ENCODE measurements at places on chromosomes 6 and 20.

GRCh38 chr6:71733970-71734899, 152.1 kb upstream of the RIMS1 start:
- H3K27ac ChIP-seq, result no peak overlapping the region
- H3K36me3 ChIP-seq, result no peaks in the 10 kb centered on the region
- H3K4me3 ChIP-seq, result no peak overlapping the region
- DNase-seq, result no peak
- H3K27me3 ChIP-seq, result no peaks in the 10 kb centered on the region

- no peak overlapping the region for H3K27ac ChIP-seq
- H3K4me1 ChIP-seq, result peaks cover 6% of the 10 kb centered on the region
- no peaks in the 10 kb centered on the region for H3K27me3 ChIP-seq
- no peak overlapping the region for H3K4me3 ChIP-seq
- DNase-seq, result no peak
- H3K36me3 ChIP-seq, result no peaks in the 10 kb centered on the region
These were observed 192.6 kb downstream of the NRN1 start for GRCh38 chr6:5814116-5814515.

DNA sequence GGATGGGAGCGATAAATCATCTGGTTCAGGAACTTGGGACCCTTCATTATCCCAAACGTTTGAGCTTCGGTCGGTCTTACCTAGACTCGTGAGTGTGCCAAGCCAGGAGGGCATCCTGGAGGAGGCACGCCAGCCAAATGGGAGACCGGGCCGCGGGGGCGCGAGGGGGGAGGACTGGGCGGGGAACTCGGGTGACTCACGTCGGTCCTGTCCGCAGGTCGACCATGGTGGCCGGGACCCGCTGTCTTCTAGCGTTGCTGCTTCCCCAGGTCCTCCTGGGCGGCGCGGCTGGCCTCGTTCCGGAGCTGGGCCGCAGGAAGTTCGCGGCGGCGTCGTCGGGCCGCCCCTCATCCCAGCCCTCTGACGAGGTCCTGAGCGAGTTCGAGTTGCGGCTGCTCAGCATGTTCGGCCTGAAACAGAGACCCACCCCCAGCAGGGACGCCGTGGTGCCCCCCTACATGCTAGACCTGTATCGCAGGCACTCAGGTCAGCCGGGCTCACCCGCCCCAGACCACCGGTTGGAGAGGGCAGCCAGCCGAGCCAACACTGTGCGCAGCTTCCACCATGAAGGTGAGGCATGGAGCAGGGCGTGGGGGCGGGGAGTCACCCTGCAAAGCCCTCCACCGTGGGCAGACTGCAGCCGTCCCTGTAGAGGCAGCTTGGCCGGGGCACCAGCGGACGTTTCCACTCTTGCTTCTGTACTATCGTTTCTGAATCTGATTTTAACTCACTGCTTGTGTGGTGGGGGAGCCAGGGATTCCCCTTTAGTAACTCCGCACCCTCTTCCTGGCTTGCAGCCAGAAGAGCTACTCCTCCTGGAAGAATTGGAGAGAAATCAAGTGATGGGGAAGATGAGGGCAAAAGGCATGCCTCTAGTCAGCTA, 2.7 kb downstream of the BMP2 start:
- no peaks in the 10 kb centered on the region for H3K36me3 ChIP-seq

DNA sequence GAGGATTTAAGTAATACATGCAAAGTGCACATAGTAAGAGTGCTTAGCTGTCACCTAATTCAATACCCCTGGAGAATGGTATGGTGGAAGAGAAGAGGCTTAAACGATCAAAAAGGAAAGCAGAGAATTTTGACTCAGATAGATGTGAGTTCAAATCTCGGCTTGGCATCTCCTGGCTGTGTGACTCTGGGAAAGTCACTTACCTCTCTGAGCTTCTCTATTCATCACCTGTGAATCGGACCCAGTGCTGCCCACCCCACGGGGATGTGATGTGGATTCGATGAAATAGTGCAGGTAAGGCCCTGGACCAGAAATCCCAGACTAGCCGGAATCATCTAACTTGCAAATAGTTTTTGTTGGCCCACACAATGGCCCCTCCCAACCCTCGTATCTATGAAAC, 1.8 kb upstream of the B4GALT5 start:
- peaks cover 6% of the 10 kb centered on the region for H3K36me3 ChIP-seq
- no peak for DNase-seq
- H3K27ac ChIP-seq, result no peak overlapping the region
- H3K27me3 ChIP-seq, result no peaks in the 10 kb centered on the region
- peaks cover 29% of the 10 kb centered on the region for H3K4me1 ChIP-seq

DNA sequence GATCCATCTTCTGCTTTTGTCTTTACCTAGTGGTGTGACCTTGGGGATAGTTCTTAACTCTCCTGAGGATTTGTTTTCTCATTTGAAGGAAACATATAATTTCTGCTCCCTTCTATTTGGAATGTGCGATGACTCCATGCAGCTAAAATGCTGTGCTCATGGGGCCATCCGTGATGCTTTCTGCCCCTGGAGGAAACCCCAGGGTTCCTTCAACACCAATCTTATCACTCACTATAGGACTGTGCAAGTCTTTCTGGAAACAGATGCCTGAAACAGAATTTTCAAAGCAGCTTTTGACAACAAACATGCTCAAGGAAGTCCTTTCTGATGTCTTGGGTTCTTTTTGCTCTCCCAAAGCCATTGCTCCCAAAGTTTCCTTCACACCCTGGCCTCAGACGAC, 128.8 kb upstream of the GGTLC1 start:
- peaks cover 2% of the 10 kb centered on the region for H3K4me1 ChIP-seq
- H3K27me3 ChIP-seq, result peaks cover 11% of the 10 kb centered on the region
- no peaks in the 10 kb centered on the region for H3K36me3 ChIP-seq
- no peak overlapping the region for H3K27ac ChIP-seq

- H3K36me3 ChIP-seq, result peaks cover 3% of the 10 kb centered on the region
- H3K4me1 ChIP-seq, result peaks cover 13% of the 10 kb centered on the region
- no peak overlapping the region for H3K4me3 ChIP-seq
- H3K27me3 ChIP-seq, result no peaks in the 10 kb centered on the region
- DNase-seq, result no peak
- H3K27ac ChIP-seq, result no peak overlapping the region
These were observed 2.3 kb downstream of the DNAAF9 start for GRCh38 chr20:3405139-3405538.

- no peak for DNase-seq
- no peaks in the 10 kb centered on the region for H3K4me1 ChIP-seq
- H3K4me3 ChIP-seq, result no peak overlapping the region
- peaks cover 38% of the 10 kb centered on the region for H3K36me3 ChIP-seq
- H3K27ac ChIP-seq, result no peak overlapping the region
- no peaks in the 10 kb centered on the region for H3K27me3 ChIP-seq
These were observed 22.9 kb downstream of the ERMARD start for GRCh38 chr6:169774347-169774746.

DNA sequence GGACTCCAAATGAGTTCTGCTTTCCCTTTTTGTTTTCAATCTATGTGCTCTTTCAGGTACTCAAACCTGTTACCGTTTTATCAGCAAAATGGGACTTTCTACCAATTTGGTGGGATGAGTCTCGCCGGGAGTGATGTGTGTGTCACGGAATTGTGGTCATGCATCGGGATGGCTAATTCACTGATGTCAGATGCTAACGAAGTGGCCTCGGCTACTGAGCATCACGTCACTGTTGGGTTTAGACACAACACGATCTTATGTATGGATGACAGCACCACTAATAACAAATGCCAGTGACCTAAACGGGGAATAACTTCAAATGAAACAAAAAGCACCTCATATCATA, 1.6 kb upstream of the PCK1 start:
- peaks cover 53% of the 10 kb centered on the region for H3K27me3 ChIP-seq
- H3K36me3 ChIP-seq, result no peaks in the 10 kb centered on the region
- no peak overlapping the region for H3K4me3 ChIP-seq
- no peaks in the 10 kb centered on the region for H3K4me1 ChIP-seq

GRCh38 chr20:51656726-51657260, 111.4 kb downstream of the ATP9A start:
- H3K36me3 ChIP-seq, result no peaks in the 10 kb centered on the region
- no peak overlapping the region for H3K4me3 ChIP-seq
- no peaks in the 10 kb centered on the region for H3K27me3 ChIP-seq

GRCh38 chr6:135592276-135592675, 94.7 kb upstream of the AHI1 start:
- H3K4me1 ChIP-seq, result no peaks in the 10 kb centered on the region
- no peak overlapping the region for H3K27ac ChIP-seq
- peaks cover 3% of the 10 kb centered on the region for H3K36me3 ChIP-seq
- no peak for DNase-seq
- no peak overlapping the region for H3K4me3 ChIP-seq

DNA sequence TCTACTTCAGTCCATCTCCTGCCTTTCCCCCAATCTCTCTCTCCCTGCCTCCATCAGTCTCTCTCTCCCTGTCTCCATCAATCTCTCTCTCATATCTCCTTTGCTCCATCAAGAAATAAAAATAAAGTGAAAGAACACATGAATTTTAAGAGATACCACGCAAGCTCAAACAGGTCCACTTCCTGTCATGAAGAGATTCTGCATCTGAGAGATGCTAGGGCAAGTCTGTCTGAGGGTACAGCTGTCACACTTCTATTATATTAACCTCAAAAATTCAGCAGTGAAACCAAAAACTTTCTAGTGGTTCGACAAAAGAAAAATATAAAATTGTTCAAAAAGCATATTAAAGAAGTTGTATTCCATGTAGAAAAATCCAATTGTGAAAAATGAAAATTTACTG, 296.8 kb upstream of the RSPO3 start:
- no peaks in the 10 kb centered on the region for H3K4me1 ChIP-seq
- no peak overlapping the region for H3K27ac ChIP-seq
- H3K27me3 ChIP-seq, result no peaks in the 10 kb centered on the region
- DNase-seq, result no peak

DNA sequence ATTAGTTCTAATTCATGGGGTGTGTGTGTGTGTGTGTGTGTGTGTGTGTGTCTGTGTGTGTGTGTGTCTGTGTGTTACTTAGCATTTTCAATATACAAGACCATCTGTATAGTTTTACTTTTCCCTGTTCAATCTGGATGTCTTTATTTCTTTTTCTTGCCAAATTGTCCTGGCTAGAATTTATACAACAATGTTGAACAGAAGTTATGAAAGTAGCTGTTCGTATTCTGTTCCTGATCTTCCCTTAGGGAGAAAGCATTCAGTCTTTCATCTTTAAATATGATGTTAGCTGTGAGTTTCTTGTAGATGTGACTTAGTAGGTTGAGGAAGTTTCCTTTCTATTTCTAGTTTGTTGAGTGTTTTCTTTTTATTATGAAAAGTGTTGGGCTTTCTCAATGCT, 334.7 kb upstream of the RNF24 start:
- peaks cover 15% of the 10 kb centered on the region for H3K27me3 ChIP-seq
- H3K36me3 ChIP-seq, result no peaks in the 10 kb centered on the region
- H3K4me3 ChIP-seq, result no peak overlapping the region
- no peaks in the 10 kb centered on the region for H3K4me1 ChIP-seq
- DNase-seq, result no peak

DNA sequence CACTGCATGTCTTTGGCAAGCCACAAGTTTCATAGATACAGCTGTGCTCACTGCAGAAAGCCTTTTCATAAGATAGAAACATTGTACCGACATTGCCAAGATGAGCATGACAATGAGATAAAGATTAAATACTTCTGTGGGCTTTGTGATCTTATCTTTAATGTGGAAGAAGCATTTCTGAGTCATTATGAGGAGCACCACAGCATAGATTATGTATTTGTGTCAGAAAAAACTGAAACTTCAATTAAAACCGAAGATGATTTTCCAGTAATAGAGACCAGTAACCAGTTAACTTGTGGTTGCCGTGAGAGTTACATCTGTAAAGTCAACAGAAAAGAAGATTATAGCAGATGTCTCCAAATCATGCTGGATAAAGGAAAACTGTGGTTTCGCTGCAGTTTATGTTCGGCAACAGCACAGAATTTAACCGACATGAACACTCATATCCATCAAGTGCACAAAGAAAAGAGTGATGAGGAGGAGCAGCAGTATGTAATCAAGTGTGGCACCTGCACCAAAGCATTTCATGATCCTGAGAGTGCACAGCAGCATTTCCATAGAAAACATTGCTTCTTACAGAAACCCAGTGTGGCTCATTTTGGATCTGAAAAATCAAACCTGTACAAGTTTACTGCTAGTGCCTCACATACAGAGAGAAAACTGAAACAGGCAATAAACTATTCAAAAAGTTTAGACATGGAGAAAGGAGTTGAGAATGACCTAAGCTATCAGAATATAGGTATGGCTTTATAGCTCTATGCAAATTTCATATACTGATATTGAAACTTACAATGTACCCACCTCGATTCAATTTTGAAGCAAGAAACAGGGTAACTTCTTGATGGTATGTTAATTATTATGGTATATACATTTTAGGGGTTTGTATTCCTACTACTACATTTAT, 23.9 kb upstream of the BAG2 start:
- H3K4me3 ChIP-seq, result no peak overlapping the region
- no peak for DNase-seq
- H3K36me3 ChIP-seq, result peaks cover 57% of the 10 kb centered on the region
- no peak overlapping the region for H3K27ac ChIP-seq
- no peaks in the 10 kb centered on the region for H3K4me1 ChIP-seq
- no peaks in the 10 kb centered on the region for H3K27me3 ChIP-seq

- no peak overlapping the region for H3K4me3 ChIP-seq
- no peak overlapping the region for H3K27ac ChIP-seq
- H3K36me3 ChIP-seq, result peaks cover 4% of the 10 kb centered on the region
- H3K27me3 ChIP-seq, result no peaks in the 10 kb centered on the region
- peaks cover 7% of the 10 kb centered on the region for H3K4me1 ChIP-seq
These were observed 70.5 kb downstream of the MOXD1 start for GRCh38 chr6:132330759-132331158.

Data from stimulated activated naive B cell treated with anti-CD40 and anti-IgM and Interleukin-4, amounts not matched to agents 10 μg/mL and 1 μg/mL and 100 μg/mL, for 72 hours (primary cell).